CD4-positive, alpha-beta memory T cell (primary cell): ENCODE measurements at places on chromosomes 4 and X. TPM values are rescaled to one million over a fixed set of nuclear protein-coding genes. Genes with fewer than 3 reads are reported as not detected.

GRCh38 chr4:129490516-129490915 is 394.6 kb downstream of the C4orf33 start:
- no peak for DNase-seq

GRCh38 chr4:102477657-102478056 is 23.5 kb upstream of the NFKB1 start:
- DNase-seq, result no peak

The IL1RAPL2 gene
- total RNA-seq, result not detected

DNA sequence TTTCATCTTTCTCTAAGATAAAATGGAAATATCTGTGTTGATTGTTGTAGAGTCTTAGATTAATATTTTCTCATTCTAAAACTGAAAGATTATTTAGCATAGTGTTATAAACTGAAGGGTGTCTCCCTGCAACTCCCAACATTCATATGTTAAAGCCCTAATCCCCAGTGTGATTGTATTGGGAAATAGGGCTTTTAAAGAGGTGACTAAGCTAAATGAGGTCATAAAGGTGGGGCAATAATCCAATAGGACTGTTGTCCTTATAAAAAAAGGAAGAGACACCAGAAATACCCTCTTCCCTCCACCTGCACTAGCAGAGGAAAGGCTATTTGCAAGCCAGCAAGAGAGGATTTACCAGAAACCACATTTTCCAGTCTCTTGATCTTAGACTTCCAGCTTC is 1626.4 kb downstream of the C4orf33 start:
- DNase-seq, result no peak

The CXCL3 gene
- not detected for total RNA-seq

- DNase-seq, result peak; percentile 32
Observed at GRCh38 chrX:119726900-119727555, 31.4 kb upstream of the SOWAHD start.

The SLC2A9 gene
- total RNA-seq, result 2.0 TPM

DNA sequence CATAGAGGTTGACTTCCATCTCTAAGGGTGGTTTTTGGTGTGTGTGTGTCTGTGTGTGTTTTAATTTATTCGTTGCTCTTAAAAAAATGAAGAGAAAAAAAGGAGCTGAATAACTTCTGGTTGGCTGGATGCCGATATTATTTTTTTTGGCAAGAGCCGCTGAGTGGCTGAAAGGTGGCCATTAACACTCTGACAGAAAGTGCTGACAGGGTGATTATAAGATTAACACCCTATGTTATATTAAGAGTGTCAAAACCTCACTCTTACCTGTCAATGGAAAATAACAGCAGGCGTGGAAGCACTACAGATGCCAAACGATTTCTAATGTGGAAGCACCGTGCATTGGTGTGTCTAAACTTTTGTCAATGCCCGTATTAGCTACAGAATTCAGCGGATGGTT is 622.5 kb downstream of the ANKRD50 start:
- no peak for DNase-seq

GRCh38 chr4:165454426-165454825 is 75.6 kb downstream of the CPE start:
- DNase-seq, result no peak

- no peak for DNase-seq
Observed at GRCh38 chrX:35670889-35671288, 127.3 kb upstream of the MAGEB16 start.

The TAPT1 gene
- 55.1 TPM for total RNA-seq

- DNase-seq, result no peak
Observed at GRCh38 chr4:78622253-78622979, 70.8 kb downstream of the ANXA3 start.

GRCh38 chr4:88860586-88860985 is 163.0 kb upstream of the NAP1L5 start:
- DNase-seq, result no peak

DNA sequence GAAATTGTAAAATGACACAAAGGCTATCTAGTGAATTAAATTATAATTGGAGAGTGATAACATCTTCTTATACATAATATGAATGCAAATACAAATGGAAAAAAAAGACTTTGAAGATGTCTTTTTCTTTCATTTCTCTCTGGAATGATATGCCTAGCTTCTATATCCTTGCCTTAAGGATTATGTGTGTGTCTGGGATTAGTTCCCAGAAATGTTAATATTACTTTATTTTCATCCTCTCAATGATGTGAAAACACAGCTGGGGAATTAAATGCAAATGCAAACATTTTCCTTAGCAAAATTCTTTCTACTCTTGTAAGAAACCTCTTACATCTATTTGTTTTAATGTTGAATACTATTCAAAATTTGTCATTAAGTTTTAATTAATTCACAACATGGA is 441.9 kb downstream of the FSTL5 start:
- no peak for DNase-seq
